LHCN-M2 (cell line): ENCODE measurements at places on chromosomes 7 and 10.

- DNase-seq: peak; percentile 72
Measured at GRCh38 chr10:3889961-3890522, 105.0 kb upstream of the KLF6 start.

- DNase-seq: no peak
Measured at GRCh38 chr10:69458430-69459100, 7.3 kb downstream of the TSPAN15 start.

DNA sequence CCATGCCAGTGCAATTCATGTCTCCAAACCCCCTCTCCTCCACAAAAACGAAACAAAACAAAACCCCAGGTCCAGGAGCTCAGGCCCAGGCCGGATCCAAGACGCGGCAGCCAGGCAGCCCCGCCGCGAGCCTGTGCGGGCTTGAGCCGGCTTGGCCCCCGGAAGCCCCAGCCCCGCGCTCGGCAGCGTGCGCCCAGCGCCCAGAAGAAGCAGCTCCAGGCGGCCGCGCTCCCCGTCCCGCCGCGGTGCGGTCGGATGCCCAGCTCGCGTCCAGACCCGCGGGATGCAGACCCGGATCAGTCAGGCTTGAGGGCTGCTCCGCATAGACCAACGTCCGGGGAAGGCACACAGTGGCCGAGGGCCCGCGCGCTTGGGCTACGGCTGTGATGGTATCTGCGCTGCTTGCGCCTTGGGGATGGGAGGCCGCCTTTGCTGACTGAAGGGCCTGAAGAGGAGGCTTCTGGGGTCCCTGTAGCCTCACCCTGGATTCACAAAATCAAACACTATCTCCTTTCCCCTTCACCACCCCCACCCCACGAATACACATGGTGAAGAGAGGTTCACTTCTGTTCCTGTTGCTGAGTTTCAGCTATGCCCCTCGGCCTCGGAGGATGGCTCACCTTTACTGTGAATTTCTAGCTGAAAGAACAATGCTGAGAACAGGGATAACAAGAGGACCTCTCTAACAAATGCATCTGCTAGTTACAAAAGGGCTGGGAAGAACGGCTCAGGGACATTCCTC lies 79.9 kb upstream of the EN2 start:
- no peak for DNase-seq

- no peak for DNase-seq
Measured at GRCh38 chr10:63007112-63007511, 126.0 kb upstream of the NRBF2 start.

DNA sequence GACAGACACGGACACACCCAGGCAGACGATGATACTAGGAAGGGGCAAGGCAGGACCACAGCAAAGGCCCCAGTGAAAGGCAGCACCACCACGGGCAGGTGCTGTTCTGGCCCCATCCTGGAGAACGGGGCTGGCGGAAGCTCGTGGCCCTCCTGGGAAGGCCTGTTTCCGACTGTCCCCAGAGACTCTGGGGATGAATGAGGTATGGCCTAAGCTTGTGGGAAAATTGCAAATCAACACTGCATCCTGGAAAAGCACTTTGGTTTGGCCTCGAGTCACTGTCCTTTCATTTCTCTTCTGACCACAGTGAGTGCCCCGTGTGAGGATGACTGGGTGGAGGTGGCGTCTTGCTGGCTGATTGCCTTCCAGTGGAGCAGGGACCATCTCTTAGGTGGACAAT lies 81.6 kb upstream of the ANLN start:
- no peak for DNase-seq

DNA sequence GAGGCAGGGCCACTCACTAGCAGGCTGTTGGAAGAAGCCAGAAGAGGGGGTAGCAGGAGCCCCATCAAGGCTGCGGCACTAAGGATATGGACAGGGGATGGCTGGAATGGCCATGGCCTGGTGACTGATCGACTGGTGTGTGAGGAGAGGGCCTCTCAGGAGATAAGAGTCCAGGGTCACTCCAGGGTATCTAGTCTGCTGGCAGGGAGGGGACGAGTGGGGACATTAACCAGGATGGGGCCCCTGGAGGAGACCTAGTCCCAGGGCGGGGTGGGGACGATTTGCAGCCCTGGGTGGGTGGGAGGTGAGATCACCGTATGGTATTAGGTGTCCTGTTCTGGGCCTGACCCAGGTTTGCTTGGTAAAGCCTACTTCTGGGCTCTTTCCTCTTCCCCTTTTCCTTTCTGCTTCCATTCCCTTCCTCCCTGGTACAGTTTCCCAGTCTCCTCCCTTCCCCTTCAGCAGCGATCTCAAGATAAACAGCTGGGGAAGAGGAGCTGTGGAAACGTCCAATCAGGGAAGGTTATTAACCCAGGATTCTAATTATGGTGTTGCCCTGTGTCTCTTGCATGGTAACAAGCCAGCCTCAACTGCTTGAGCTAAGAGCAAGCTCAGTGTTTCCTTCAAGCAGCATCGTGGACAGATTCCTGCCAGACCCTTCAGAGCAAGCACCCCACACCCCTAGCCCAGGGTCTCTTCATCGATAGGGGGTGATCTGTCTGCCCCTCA lies 233.2 kb downstream of the RPS24 start:
- DNase-seq: peak; percentile 65

DNA sequence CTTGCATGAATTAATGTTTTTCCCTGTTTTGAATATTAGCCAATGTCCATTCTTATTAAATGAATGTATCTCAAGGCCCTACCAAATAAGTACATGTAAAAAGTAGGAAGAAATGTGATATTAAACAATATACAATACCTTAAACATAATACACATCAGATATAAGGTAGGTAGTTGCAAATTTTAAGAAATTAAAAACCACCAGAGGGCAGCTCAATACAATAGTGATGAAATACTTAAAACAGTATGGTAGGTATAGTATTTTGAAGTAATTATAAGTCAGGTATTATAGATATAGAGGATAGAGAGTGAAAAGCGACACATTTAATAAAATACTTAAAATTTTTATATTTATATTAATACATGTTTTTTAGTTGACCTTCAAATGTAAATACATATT lies 43.6 kb upstream of the CDK14 start:
- peak; percentile 18 for DNase-seq

- DNase-seq: no peak
Measured at GRCh38 chr10:5638494-5638893, 27.9 kb downstream of the ASB13 start.

DNA sequence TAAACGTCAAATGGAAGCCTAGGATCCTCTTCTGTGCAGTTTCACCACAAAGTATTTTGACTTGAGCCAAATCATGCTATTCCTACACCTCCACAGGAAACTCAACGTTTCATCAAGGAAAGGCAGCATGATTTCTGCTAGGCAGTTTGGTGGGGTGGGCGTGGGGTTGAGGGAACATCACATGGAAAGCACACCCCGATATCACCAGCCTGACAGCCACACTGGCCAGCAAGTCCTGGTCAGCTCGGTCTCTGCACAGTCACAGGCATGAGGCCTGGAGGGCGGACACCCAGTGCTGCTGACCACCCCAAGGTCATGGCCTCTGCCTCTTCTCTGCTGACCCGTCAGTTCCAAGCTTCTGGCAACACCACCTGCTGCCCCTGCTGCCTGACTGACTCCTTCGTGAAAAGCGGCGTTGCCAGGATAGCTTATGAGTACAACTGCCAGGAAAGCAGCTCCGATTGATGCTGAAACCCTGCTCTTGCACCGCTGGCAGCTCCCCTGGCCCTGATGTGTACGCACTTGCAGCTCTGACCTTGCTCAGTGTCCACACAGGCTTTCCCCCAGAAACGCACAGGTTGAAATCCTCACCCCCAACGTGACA lies 171.5 kb downstream of the DIP2C start:
- DNase-seq: no peak

GRCh38 chr7:1989049-1989860 lies 243.5 kb downstream of the MAD1L1 start:
- no peak for DNase-seq

DNA sequence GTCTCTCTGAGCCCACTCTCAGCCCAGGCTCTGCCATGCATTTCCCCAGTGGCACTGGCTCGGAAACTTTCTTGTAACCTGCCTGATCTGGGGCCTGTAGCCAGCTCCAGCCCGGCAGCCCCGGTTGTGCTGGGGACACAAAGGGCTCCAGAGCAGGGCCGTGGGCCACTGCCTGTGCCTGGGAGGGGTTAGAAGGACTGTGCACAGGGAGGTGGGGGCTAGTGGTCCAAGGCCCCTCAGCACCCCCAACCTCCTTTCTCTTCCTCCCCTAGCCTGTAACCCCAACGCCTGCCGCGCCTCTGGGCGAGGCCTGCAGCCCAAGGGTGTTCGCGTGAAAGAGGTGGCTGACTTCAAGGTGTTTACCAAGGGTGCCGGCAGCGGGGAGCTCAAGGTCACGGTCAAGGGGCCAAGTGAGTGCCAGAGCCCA lies 9.6 kb downstream of the FLNC start:
- no peak for DNase-seq

DNA sequence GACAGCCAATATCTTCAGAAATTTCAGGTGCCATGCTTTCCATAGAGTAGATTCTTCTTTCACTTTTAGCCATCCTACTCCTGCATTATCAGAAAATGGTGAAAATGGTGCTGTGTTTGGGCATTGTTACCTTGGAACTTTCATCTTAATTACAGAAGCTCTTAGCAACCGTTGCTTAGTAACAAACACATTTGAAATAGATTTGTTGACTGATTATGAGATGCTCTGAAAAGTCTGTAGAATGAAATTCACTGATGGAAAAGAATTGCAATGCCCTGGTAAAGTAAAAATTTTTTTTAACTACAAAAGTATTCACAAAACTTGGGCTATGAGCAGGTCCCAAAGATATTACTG lies 249.3 kb upstream of the NEBL start:
- DNase-seq: no peak

- no peak for DNase-seq
Measured at GRCh38 chr10:47239211-47239610, 60.8 kb upstream of the GDF10 start.

DNA sequence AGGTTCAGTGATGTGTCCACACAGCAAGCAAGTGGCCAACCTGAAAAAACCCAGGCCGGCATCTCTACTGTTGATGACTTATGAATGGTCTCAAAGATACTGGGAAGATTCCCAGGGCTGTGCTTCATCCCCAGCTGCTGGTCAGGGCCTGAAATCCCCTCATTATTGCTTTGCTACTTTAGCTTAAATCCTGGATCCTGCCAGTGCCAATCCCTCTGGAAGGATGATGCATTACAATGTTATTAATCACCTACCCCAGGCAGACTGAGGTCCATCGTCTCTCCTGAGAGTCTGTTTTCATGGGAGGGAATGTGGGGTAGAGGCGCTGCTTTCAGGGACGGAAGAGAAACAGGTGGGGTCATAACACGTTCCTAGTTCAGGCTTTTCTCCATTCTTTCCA lies 371.6 kb downstream of the RPS24 start:
- peak; percentile 21 for DNase-seq

GRCh38 chr10:8410506-8410905 lies 356.0 kb downstream of the GATA3 start:
- DNase-seq: no peak
